GM10248 (cell line): ENCODE measurements at places on chromosomes 2 and 18.

GRCh38 chr2:51579412-51579811 is 547.5 kb upstream of the NRXN1 start:
- no peak for DNase-seq

- no peak for DNase-seq
Observed at GRCh38 chr2:163801486-163801885, 65.7 kb upstream of the FIGN start.

DNA sequence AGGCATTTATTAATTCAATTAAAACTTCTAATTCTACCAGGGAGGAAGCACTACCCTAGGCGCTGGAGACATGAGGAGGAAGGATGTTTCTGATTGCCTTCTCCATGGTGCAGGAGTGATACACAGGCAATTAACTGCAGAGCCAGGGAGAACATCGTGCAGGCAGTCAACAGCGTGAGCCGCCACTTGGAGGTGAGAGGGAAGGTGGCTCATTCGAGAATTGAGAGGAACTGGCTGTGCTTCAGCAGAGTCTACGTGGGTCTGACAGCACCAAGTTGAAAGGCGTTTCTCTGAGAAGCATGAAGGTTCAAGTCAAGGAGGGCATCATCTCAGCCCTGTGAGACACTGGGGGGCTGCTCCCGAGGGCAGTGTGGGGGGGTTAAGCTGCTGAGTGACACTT is 388.7 kb upstream of the MYT1L start:
- DNase-seq: no peak

- DNase-seq: no peak
Observed at GRCh38 chr18:61225336-61225735, 107.9 kb upstream of the CDH20 start.

GRCh38 chr2:68464651-68465050 is 2.4 kb downstream of the FBXO48 start:
- DNase-seq: no peak

GRCh38 chr18:52339891-52340371 is at the start of gene DCC:
Gene DCC (plus strand): TSS chr18:52340197. CDS start chr18:52340788, 591 bp downstream.
- DNase-seq: peak; percentile 28

- no peak for DNase-seq
Observed at GRCh38 chr2:209579230-209579749, 155.4 kb downstream of the MAP2 start.

- DNase-seq: no peak
Observed at GRCh38 chr2:43751476-43751990, 22.3 kb upstream of the DYNC2LI1 start.

GRCh38 chr2:40470822-40471813 is 19.2 kb upstream of the SLC8A1 start:
- DNase-seq: no peak

DNA sequence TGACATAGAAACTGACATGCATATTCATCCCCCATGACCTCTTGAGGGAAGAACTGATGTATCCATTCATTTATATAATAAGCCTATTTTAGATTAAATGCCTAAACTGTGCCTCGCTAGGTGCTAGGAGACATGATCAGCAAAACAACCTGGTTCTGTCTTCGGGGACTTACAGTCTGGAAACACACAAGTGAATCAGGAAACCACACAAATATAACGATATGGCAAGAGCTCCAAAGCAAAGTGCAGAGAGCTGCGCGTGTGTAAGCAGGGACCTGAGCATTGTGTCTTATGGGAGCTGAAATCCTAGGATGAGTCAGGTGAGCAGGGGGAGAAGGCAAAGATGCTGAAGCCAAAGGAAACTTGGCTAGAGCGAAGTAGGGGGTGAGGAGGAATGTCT is 120.6 kb downstream of the NRP2 start:
- DNase-seq: no peak

DNA sequence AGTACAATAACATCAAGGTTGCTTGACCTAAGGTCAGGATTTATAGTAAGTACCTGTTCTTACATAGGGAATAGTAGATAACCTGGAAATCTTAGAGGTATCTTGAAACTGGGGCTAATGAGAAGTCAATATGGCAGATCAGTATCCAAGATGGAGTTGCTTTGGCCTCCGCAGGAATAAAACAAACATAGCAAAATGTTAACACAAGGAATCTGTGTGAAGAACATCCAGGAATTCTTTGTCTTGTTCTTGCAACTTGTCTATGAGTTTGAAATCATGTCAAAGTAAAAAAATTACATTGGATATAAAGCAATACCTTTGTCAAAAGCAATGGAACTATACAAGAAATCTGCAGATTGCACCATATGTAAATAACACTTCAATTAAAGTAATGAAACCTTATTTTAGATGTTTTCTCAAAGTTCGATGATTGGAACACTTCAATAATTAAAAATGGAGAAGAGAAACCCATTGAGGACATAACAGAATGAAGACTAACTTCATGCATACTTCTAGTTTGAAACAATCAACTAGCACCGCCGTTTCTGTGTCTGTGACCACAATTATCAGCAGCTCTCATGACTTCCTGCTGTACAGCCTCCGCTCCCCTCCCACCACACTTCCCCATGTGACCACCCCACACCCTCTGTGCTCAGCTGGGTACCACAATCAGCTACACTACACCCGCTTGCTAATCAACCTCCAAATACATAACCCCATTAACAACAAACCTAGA is 27.6 kb downstream of the C2orf76 start:
- DNase-seq: peak; percentile 73

GRCh38 chr2:187580462-187581124 is 26.4 kb upstream of the TFPI start:
- no peak for DNase-seq

DNA sequence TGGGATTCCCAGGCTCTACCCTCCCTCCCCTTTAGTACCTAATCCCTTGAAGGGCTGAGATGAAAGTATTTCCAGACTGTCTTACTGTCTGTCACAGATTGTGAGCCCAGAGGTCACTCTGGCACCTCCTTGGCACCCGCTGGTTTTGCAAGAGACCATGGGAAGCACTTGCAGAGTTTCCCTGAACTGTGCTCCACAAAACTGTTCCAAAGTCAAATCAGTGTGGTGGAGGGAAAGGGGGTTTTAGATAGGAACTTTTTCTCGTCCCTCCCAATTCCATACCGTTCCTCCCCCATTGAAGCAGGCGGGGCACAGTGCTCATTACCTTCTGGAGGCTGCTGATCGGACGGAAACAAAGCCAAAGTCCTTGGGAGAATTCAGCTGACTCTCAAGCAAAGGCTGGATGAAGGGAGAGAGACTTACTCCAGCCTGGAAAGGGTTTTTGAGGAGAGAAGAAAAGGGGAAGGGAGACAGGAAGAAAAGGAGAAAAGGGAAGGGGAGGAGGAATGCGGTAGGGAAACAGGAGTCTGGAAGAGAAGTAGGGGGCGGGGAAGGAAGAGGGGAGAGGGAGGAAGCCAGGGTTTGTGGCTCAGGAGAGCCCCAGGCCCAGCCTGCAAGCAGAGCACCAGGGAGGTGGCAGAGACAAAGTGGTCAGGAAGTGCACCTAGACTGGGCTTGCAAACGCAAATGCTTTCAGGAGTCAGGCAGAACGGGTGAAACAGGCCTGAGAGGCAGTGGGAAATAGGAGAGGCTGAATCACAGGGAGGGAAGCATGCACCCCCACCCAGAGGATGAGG is 88.4 kb upstream of the SP3 start:
- no peak for DNase-seq

DNA sequence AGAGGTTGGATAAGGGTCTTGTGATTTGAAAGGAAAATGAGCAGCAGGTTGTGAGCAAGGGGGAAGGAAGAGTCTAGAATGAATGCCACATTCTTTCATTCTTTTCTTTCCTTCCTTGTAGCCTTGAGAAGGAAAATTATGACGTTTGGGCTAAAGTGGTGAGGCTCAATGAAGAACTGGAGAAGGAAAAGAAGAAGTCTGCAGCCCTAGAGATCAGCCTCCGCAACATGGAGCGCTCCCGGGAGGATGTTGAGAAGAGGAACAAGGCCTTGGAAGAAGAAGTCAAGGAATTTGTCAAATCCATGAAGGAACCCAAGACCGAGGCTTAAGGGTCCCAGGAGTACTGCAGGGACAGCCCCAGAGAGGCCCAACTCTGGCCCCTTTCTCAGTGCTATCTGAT is 45.3 kb downstream of the BMP10 start:
- no peak for DNase-seq
